ENCODE measurements at places on chromosomes 12 and 14. TPM values are rescaled to one million over a fixed set of nuclear protein-coding genes. Genes with fewer than 3 reads are reported as not detected.

DNA sequence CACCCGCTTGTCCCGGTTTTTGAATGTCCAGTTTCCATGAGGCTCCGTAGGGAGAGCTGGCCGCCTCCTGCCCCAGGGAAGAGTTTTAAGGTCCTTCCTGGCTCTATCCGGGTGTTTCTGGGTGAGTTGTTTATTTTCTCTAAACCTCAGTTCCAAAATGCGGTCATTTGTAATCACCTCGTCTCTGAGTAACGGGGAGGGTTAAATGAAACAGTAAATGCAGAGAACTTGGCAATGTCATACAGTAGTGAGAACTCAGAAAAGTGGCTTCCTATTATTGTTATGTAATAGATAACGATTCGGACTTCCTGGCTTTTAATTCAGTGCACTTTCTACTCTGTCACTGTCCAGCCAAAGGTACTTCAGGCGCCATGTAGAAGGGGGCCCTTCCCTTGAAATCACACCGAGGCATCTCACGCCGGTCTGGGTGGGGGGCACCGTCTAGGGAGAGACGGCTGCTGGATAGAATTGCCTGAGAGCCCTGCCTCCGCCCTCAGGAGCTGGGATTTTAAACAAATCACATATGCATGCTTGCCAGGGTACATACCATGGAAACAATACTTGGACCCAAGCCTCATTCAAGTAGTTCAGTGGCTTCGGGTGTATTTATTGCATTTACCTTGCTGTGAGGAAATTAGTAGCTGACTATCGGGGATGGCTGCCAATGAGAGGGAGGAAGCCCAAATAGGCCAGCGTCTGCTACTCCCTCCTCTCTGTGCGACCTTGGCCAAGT is 26.4 kb downstream of the NOS1 start:
- no peaks in the 10 kb centered on the region for H3K36me3 ChIP-seq
- H3K4me3 ChIP-seq = no peak overlapping the region
- no peaks in the 10 kb centered on the region for H3K4me1 ChIP-seq
- H3K27me3 ChIP-seq = no peaks in the 10 kb centered on the region
- no peak overlapping the region for H3K27ac ChIP-seq

- DNase-seq = peak; percentile 44
- peak overlapping the region; percentile 46 for H3K4me3 ChIP-seq
- H3K27me3 ChIP-seq = no peaks in the 10 kb centered on the region
- 0 out of 2 replicates have a peak, but pooled peaks cover 4% of the 10 kb centered on the region for H3K4me1 ChIP-seq
These were observed 400 bp upstream of the PRIMA1 start for GRCh38 chr14:93788543-93789227.

DNA sequence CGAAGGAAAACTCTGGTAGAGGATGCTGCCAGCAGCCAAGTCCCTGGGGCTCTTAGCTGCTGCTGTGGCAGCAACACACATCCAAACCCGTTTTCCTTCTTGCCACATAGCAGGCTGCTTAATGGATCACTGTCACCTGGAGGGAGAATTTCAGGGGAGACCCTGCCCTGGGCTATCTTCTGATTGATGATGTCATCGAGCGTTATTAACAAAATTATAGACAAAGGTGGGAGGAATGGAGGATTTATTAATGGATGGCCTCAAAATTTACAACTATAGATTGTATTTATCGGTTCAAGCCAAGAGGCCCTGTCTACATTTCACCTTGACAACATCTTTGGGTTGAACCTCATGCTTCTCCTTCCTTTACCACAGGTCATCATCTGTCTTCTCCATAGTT is 120.8 kb upstream of the PZP start:
- H3K27ac ChIP-seq = no peak overlapping the region
- H3K36me3 ChIP-seq = no peaks in the 10 kb centered on the region
- no peak overlapping the region for H3K4me3 ChIP-seq
- H3K4me1 ChIP-seq = peaks cover 3% of the 10 kb centered on the region
- DNase-seq = no peak

GRCh38 chr12:109581856-109582255 is 8.3 kb downstream of the MVK start:
- no peaks in the 10 kb centered on the region for H3K36me3 ChIP-seq
- no peak overlapping the region for H3K27ac ChIP-seq
- no peak overlapping the region for H3K4me3 ChIP-seq
- no peaks in the 10 kb centered on the region for H3K27me3 ChIP-seq
- DNase-seq = no peak

DNA sequence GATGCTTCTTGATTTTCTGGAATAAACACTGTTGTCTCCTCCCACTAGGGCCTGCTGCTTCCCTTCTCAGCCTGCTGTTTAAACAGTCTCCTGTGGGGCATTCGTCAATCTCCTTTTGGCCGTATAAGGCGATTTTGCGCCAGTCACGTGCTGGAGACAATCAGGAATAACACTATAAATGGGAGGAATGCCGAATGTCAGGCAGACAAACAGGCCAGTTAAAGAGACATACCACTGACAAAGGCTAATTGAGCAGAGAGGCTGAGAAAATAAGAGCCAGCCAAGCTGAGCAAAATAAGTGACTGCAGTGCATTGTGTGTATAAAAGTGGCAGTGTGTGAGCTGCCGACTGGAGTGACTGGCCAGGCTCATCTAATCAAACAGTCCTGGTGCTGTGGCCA is 23.3 kb downstream of the DMAC2L start:
- H3K27me3 ChIP-seq = no peaks in the 10 kb centered on the region
- no peaks in the 10 kb centered on the region for H3K36me3 ChIP-seq
- no peak overlapping the region for H3K4me3 ChIP-seq
- peak; percentile 42 for DNase-seq
- H3K27ac ChIP-seq = no peak overlapping the region
- H3K4me1 ChIP-seq = peaks cover 11% of the 10 kb centered on the region

- no peak for DNase-seq
- H3K4me3 ChIP-seq = no peak overlapping the region
- H3K4me1 ChIP-seq = no peaks in the 10 kb centered on the region
- no peaks in the 10 kb centered on the region for H3K36me3 ChIP-seq
- no peaks in the 10 kb centered on the region for H3K27me3 ChIP-seq
These were observed 1.2 kb downstream of the RPH3A start for GRCh38 chr12:112792743-112793142.

DNA sequence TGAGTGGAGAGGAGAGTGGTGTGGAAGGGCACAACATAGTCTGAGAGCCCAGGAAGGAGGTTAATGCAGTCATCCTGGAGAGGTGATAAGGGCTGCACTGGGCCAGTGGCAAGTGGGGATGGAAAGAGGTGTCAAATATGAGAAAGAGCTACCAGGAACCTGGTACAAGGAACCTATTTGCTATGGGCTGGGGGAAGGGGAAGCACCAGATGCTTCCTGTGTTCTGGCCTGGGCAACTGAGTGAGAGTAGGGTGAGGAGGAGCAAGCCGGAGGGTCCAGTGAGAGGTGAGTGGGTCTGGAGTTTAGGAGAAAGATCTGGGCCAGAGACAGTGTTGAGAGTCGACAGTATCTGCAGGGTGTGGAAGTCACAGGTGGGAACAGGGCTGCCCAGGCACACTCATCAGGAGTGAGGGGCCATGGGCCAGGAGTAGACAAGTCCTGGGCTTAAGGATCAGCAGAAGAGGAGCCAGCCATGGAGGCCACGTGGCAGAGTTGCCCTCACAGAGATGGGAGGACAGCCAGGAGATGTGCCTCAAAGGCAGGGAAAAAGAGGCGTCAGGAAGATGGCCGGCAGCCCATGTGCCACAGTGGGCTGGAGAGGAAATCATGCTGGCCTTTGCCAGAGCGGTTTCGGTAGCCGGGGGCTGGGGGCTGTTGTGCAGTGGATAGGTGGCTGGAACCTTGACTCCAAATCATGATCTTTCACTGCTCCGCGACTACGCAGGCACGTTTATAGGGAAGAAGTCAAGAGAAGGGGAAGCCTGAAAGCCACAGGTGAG is 2.9 kb upstream of the AQP6 start:
- H3K4me3 ChIP-seq = no peak overlapping the region
- H3K4me1 ChIP-seq = peaks cover 11% of the 10 kb centered on the region
- no peaks in the 10 kb centered on the region for H3K36me3 ChIP-seq
- no peaks in the 10 kb centered on the region for H3K27me3 ChIP-seq
- H3K27ac ChIP-seq = no peak overlapping the region

- H3K27me3 ChIP-seq = no peaks in the 10 kb centered on the region
- no peak for DNase-seq
- H3K27ac ChIP-seq = no peak overlapping the region
- H3K4me3 ChIP-seq = no peak overlapping the region
- peaks cover 9% of the 10 kb centered on the region for H3K4me1 ChIP-seq
These were observed 13.2 kb upstream of the MDM2 start for GRCh38 chr12:68794653-68795251.

DNA sequence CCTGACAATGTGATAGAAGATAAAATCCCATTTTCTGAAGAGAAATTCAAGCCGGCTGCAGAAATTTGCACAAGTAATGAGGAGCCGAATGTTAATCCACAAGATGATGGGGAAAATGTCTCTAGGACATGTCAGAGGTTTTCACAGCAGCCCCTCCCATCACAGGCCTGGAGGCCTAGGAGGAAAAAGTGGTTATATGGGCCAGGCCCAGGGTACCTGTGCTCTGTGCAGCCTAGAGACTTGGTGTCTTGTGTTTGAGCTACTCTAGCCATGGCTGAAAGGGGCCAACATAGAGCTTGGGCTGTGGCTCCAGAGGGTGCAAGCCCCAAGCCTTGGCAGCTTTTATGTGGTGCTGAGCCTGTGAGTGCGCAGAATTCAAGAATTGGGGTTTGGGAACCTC is 7.4 kb downstream of the LACRT start:
- no peak overlapping the region for H3K27ac ChIP-seq
- no peak for DNase-seq
- no peaks in the 10 kb centered on the region for H3K36me3 ChIP-seq
- H3K4me1 ChIP-seq = no peaks in the 10 kb centered on the region

- DNase-seq = no peak
- no peak overlapping the region for H3K4me3 ChIP-seq
- H3K27me3 ChIP-seq = no peaks in the 10 kb centered on the region
- no peaks in the 10 kb centered on the region for H3K4me1 ChIP-seq
- no peak overlapping the region for H3K27ac ChIP-seq
These were observed 227.1 kb downstream of the TRHDE start for GRCh38 chr12:72499244-72499643.

DNA sequence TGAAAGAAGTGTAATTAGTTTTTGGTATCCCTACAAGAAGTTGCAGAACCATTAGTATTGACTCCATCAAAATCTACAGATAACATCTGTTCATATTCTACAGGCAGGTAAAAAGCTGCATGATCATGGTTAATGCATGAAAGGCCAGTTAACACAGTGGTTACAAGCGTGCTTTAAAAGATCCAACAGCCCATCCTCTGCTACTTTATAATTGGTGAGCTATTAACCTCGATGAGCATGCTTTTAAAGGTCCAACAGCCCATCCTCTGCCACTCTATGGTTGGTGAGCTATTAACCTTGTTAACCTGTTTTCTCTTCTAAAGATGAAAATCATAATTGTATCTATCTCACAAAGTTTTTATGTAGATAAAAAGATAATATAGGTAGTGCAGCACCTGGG is 289.3 kb downstream of the DUSP6 start:
- DNase-seq = no peak
- H3K36me3 ChIP-seq = no peaks in the 10 kb centered on the region

DNA sequence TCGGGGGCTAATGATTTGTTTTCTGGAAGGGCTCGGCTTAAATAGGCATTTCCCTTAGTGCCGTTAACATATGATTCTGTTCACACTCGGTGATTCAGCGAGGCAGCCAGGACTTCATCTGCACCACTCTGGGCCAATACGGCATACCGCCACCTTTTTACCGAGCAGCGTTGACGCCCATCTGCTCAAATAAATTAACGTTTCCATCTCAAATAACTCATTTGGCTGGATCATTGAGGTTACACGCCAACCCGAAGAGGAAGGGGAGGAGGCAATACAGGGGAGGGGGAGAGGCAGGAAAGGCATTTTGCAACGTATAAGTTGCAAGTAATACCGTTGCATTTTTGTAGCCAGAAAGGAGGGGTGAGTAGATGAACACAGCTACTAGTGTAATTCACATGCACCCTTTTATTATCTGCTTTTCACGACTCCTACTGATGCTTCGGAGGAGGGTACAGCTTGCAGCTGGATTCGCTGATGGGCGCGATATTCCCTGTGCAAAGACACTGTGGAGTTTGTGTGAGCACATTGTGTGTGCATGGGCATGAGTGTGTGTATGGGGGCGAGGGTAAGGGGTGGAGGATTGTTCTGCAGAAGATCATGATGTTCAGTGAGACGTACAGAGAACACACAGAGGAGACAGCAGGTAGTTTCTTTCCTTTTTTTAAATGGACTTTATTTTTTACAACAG is 45.9 kb downstream of the MAP1LC3B2 start:
- no peaks in the 10 kb centered on the region for H3K27me3 ChIP-seq
- peaks cover 17% of the 10 kb centered on the region for H3K4me1 ChIP-seq
- H3K27ac ChIP-seq = no peak overlapping the region
- H3K4me3 ChIP-seq = no peak overlapping the region

- H3K27ac ChIP-seq = no peak overlapping the region
- H3K36me3 ChIP-seq = no peaks in the 10 kb centered on the region
- H3K27me3 ChIP-seq = no peaks in the 10 kb centered on the region
- H3K4me1 ChIP-seq = peaks cover under 1% of the 10 kb centered on the region
- DNase-seq = no peak
- H3K4me3 ChIP-seq = no peak overlapping the region
These were observed 117.6 kb upstream of the RASSF8 start for GRCh38 chr12:25840678-25841465.

- H3K4me1 ChIP-seq = no peaks in the 10 kb centered on the region
- H3K27me3 ChIP-seq = no peaks in the 10 kb centered on the region
- no peak overlapping the region for H3K4me3 ChIP-seq
- H3K27ac ChIP-seq = no peak overlapping the region
- H3K36me3 ChIP-seq = no peaks in the 10 kb centered on the region
These were observed 39.6 kb upstream of the LIN7A start for GRCh38 chr12:80977346-80977745.

DNA sequence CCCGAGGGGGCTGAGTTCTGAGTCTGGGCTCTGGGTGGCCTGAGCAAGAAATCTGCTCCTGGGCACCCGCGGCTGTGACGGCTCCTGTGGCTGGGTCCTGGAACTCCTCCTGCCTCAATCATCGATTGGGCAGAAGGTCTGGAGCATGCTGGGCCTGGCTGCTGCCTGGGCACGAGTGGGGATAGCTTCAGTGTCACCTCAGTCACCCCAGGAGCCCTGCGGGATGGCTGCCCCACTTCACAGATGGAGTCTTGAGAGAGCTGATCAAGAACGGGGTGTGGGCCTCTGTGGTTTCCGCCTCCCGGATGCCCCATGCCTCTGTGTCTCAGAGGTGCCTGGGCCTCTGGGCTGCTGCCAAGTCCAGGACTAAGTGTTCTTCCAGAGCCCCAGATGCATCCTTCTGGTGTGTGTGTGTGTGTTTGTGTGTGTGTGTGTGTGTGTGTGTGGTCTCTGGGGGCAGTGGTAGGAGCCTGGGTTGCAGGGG is 185.6 kb upstream of the C14orf180 start:
- H3K27ac ChIP-seq = no peak overlapping the region
- no peak overlapping the region for H3K4me3 ChIP-seq
- no peaks in the 10 kb centered on the region for H3K36me3 ChIP-seq
- peaks cover 2% of the 10 kb centered on the region for H3K27me3 ChIP-seq
- H3K4me1 ChIP-seq = no peaks in the 10 kb centered on the region

The AQP2 gene
- not detected for total RNA-seq

The RASSF9 gene
- 0.20 TPM for total RNA-seq

The ASCL1 gene
- total RNA-seq = not detected

The OR4L1 gene
- not detected for total RNA-seq

The AMDHD1 gene
- 0.32 TPM for total RNA-seq

The C14orf180 gene
- not detected for total RNA-seq

The PELI2 gene
- total RNA-seq = 8.1 TPM

All from Caco-2 (cell line).